ENCODE measurements at places on chromosomes 1 and 21.

GRCh38 chr1:224589006-224589405 lies 27.1 kb upstream of the CNIH3 start:
- DNase-seq, result no peak

- DNase-seq, result no peak
Measured at GRCh38 chr21:31560479-31560878, 99.0 kb upstream of the SOD1 start.

DNA sequence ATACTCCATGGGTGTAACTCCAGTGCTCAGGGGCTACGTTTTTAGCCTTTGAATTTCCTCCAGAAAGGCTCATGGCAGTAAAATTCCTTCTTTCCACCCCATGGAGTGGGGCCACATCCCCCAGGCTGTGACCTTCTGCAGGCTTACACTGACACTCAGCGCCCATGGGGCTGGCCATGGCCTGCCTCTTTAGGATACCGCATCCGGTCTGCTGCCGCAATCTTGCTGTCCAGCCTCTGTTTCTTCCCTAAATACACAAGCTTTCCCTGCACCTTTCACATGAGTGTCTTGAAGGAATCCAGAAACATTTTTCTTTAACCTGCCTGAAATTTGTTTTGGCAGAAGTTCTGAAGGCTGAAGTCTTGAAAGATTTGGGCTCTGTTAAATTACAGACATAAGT lies 170.5 kb downstream of the NTMT2 start:
- no peak for DNase-seq

DNA sequence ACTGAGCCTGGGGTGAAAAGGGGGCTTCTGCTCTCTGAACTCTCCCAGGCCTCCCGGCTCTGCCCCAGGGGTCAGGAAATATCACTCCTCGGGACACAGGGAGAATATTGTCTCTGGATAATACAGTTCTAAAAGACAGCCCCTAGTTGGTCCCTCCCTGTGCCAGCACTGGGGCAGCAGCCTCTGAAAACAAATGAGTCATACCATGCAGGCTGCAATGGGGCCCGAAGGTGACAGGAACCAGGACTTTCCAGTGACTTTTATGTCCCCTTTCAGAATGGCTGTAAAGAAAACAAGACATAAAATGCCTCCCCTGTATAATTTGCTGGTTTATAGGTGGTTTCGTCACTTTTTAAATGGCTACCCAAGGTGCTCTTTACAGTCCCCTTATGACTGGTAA lies 360.0 kb downstream of the NPHP4 start:
- DNase-seq, result no peak

- DNase-seq, result no peak
Measured at GRCh38 chr1:3480369-3480719, 25.9 kb downstream of the ARHGEF16 start.

DNA sequence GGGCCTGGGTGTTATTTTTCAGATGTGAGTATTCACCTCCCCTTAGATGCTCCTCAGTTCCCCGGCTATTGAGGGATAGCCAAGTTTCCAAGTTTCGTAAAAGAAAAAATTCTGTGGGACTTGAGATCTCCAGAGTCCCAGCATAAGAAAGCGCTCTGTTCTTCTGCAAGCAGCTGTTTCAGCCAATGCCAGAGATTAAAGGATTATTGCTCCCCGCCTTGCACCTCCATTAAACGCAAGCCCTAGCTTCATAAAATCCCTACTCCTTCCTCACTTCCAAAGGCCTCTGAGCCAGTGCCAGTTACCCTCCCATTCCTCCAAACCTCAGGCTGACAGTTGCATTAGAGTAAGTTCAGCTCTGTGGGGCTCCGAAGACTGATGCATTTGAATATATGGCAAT lies 56.4 kb downstream of the CHIA start:
- no peak for DNase-seq

GRCh38 chr1:117859901-117860300 lies 69.5 kb downstream of the GDAP2 start:
- no peak for DNase-seq

DNA sequence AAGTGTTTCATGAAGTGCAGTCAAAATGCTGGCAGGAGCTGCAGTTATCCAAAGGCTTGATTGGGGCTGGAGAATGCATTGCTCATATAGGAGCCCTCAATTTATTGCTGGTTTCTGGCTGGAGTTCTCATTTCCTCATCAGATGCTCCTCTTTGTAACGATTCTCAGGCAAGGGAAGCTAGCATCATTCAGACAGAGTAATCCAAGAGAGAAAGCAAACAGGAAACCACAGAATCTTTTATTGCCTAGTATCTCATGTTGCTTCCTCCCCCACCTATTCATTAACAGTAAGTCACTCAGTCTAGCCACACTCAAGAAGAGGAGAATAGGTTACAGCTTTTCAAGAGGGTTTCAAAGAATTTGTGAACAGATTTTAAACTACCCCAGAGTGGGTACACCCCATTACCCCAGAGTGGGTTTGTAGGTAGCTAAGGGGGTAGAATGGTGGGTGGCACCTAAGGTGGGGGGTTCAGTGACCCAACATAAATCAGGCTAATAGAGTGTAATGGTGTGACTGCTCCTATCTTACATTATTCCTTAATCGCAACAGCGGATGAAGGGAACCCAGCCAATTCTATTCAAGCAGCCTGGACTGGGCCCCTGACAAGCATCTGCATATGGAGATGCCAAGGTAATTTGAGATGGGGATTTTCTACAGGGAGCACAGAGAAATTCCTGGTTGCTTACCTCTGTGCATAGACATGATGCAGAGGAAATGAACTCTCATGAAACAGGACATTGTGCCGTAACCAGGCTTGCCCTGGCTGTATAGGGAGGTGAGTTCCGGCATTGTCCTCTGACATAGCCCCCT lies 67.1 kb downstream of the KCNJ15 start:
- DNase-seq, result peak; percentile 64

DNA sequence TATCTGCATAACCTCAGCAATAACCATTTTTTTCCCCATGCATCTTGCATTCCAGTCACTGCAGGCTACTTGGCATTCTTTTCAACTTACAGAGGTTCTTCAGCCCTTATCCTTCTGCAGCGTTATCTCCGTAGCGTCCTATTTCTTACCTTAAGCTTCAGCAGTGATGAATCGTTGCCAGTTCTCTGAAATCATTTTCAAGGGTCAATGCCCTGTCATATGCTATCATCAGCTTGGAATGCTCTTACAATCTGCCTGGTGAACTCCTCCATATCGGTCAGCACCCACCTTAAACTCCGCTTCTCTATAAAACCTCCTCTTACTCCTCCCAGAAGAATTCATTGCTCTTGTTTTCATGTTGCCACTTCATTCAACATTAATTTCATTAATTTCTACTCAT lies 105.1 kb upstream of the DPH5 start:
- no peak for DNase-seq

DNA sequence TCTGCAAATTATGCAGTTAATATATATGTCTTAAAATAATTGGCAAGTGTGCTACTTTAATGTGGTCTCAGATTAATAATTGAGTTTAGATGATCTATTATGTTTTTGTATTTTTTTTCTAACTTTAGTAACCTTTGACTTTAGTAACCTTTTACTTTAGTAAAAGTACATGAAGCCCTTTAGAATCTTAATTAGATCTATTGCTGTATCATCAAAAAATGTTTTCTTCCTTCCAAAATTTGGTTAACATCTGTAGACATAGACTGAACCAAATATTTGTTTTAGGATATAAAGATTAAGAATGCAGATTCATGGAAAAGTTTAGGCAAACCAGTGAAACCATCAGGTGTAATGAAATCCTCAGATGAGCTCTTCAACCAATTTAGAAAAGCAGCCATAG lies 25.7 kb upstream of the EPHX4 start:
- DNase-seq, result no peak

Measured in inflammatory macrophage (primary cell).